ENCODE measurements at places on chromosomes 6 and 20. TPM values are rescaled to one million over a fixed set of nuclear protein-coding genes. Genes with fewer than 3 reads are reported as not detected.

GRCh38 chr20:18255526-18255925 is 32.8 kb upstream of the ZNF133 start:
- no peak for DNase-seq

DNA sequence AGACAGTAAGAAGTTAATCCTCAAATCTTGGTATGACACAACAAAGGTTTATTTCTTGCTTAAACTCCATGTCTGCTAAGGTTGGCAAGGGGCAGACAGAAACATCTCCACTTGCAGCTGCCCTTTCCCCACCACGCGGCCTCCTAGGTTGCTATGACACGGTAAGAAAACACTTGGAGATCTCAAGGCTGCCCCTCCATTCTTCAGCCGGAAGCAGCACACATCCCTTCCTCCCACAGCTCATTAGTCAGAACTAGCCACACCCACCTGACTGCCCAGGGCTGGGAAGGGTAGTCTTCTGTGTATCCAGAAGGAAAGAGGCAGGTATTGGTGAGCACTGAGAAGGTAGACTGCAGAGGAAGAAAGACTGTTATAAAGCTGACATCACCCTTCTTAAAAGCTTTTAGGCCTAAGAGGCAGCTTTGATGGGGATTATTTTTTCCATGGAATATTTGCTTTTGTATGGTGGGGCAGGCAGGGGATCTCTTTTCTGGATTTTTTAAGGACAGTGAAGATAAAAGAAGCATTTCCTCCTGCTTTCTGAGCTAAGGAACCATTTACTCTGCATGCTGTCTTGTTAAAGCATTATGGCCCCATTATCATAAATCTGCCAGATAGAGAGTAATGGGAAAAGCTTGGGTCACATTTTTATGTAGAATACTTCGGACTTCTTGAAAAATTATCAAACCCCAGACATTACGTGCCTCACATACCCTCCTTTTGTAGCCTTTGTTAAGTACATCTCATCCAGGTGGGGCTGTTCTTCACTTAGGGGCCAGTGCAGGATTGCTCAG is 41.6 kb downstream of the MRAP2 start:
- DNase-seq: no peak

DNA sequence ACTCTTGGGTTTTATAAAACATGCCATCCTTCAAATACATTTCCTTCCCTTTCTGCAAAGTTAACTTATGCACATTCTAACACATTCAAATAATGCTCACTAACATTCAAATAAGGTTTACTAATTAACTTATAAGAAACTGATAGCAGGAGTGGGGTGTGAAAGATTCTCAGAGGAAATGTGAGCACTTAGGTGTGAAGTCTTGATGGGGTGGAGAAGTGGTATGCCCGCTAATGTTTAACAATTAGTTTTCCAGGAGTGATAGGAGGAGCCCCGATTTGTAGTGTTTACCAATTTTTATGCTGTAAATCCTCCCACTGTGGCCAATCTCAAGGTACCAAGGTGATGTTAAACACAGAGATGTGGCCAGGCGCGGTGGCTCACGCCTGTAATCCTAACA is 18.3 kb upstream of the DSN1 start:
- no peak for DNase-seq

DNA sequence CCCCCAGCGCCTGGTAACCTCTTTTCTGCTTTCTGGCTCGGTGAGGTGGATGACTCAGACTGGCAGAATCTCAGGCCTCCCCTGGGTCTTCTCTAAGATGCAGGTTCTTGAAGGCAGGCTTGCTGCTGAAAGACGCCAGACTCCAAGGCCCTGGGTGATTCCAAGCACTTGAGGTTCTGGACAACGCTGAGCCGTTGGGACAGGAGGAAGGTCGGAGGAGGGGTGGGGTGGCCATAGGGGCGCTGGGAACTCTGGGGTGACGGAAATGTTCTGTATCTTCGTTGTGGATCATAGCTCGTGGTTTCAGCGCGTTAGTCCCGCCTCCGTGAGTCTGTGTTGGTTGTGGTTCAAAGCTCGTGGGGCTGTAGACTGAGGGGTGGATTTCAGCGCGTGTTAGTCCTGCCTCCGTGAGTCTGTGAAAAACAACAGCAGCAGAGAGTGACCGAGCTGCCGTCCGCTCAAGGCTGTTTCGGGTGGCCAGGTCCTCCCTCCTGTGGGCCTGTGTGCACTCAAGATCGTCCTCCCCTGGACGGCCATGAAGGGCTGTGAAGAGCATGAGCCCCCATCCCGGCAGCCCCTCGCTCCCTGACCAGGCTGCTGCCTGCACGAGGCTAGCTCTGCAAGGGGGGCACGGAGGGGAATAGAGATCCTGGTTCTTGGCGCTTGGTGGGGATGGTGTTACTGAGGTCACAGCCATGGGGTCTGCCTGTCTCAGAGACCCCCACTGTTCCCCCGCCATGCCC is 7.7 kb downstream of the NTSR1 start:
- peak; percentile 83 for DNase-seq

- no peak for DNase-seq
These were observed 174.0 kb downstream of the MRPL14 start for GRCh38 chr6:43953256-43953655.

- no peak for DNase-seq
These were observed 1159.7 kb downstream of the GRIK2 start for GRCh38 chr6:102553214-102553613.

CFAP61 gene
- total RNA-seq: 2.0 TPM

TSPYL1 gene
- 79.6 TPM for total RNA-seq

Measured in sigmoid colon (tissue), 7 donors.